Nucleus accumbens (tissue), 56 donors: ENCODE measurements at places on chromosomes 12 and 14.
A peak's percentile ranks its signal among the peaks of the same experiment; 100 is the strongest.

GRCh38 chr12:116538682-116539305 is 20.4 kb upstream of the MAP1LC3B2 start:
- no peak for DNase-seq

DNA sequence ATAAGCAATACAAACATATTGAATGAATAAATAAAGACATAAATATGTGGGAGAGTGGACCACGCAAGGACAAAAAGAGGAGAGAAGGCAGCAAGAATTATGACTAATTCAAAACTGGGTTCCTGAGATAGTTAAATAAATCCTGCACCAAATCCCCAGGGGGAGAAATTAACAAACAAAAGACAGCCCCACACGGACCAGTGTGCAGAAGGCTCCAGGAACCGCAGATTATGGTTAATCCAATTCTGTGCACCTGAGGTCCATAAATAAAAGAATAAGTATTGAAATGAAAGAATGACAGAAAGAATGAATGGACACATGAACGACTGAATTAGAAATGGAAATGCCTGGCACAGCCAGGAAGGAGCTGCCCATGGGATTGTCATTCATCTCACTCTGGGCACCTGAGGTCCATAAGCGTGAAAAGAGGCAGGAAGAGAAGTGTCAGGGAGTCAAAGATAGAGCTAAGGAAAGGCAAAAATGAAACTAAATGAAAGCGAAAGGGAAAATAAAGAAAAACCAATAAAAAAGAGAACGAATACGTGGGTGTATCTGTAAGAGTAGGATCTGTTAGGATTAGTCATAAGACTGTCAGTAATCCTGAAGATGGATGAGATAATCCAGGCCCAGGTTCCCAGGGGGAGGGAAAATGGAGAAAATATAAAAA is 23.3 kb downstream of the MEG3 start:
- DNase-seq, result no peak

- no peak for DNase-seq
Observed at GRCh38 chr14:37588667-37588955, 6.4 kb downstream of the FOXA1 start.

- DNase-seq, result no peak
Observed at GRCh38 chr12:65470256-65470655, 191.8 kb downstream of the MSRB3 start.

- no peak for DNase-seq
Observed at GRCh38 chr12:50806176-50806575, 36.5 kb upstream of the TMPRSS12 start.

DNA sequence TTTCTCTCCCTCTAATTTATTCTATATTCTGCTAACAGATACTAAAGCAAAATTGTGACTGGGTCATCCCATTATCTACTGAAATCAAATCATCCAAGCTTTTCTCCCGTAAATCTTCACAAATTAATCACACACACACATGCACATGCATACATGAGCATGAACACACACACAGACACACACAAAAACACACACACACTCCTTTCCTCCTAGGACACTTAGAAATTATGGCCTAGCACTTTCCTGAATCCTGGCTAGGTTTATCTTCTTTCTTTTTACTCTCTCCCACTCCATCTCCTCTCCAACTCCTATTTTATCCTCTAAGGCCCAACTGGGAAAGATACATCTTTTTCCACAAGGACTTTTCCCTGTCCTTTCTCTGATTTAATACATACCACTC is 255.6 kb upstream of the G2E3 start:
- DNase-seq, result no peak

- DNase-seq, result no peak
Observed at GRCh38 chr12:14773685-14774073, 29.6 kb downstream of the WBP11 start.

- no peak for DNase-seq
Observed at GRCh38 chr12:97757481-97758193, 295.0 kb downstream of the RMST start.

- DNase-seq, result peak; percentile 4
Observed at GRCh38 chr12:110826592-110827200, 20.1 kb upstream of the CCDC63 start.

DNA sequence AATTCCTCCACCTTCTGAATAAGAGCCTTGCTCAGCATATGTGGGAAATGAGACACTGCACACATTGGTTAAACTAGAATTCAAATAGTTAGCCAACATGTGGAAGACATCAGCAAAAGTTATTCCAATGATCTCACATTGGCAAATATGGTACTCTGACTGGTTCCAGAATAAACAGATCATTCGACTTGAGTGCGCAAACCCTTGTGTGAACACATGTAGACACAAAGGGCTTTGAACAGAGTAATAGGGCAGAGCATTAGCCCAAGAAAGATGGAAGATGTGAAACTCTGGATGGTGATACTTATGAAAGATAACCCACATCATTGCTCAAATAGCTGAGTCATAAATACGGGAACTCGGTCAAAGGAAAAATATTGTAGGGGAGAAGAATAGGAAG is 1133.4 kb upstream of the SEL1L start:
- no peak for DNase-seq

- no peak for DNase-seq
Observed at GRCh38 chr14:94346841-94347240, 23.7 kb upstream of the SERPINA6 start.

GRCh38 chr12:121990114-121990647 is 31.5 kb upstream of the BCL7A start:
- no peak for DNase-seq

DNA sequence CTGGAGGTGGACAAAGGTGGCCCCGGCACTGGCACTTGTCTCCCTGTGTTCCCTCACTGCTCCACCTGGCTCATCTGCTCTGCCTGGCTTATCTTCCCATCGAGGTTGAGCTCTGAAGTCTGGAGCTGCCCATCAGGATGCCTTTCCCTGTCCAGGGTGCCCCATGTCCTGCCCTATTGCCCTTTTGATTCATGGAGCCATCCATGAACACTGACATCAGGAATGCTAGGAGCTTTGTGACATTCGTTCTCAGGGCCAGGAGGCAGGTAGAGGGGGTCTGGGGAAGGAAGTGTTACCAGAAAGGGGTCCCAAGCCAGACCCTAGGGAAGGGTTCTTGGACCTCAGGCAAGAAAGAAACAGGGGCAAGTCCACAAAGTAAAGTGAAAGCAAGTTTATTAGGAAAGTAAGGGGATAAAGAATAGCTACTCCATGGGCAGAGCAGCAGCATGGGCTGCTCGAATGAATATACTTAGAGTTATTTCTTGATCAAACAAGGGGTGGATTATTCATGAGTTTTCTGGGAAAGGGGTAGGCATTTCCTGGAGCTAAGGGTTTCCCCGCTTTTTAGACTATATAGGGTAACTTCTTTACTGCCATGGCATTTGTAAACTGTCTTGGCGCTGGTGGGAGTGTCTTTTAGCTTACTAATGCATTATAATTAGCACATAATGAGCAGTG is 51.6 kb downstream of the RIN3 start:
- DNase-seq, result no peak

DNA sequence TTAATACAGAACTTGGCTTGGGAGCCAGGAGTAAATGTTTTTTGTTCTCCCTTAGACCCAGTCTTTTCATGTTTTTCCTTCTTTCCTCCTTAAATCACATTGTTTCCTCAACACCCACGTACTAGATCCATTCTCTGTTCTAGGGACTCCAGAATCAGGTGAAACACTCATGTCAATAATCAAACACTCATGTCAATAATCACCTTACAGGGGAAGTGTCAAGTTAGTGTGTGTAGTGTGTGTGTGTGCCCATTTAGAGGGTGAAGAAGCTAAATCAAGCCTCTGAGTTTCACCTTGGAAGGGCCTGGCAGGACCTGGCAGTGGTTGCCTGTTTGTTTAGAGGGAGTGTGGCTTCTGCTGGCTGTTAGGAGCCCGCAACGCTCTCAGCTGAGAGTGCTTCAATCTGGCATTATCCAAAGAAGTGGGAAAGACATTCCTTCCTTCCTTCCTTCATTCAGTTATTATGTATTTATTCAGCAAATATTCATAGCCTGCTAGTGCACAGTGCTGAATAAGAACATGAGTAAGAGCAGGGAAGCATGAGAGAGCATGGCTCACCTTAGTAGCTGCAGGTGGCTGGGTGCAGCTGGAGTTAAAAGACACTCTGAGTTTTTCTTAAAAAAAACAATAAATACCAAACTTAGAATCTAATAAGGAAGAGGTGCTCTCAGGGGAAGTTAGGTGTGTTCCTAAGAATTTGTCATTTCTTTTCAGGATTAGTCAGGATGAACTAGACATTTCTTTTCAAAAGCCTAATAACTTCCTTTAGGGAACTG is 17.6 kb upstream of the EID3 start:
- no peak for DNase-seq

- no peak for DNase-seq
Observed at GRCh38 chr14:105066240-105067071, 1.2 kb upstream of the GPR132 start.

DNA sequence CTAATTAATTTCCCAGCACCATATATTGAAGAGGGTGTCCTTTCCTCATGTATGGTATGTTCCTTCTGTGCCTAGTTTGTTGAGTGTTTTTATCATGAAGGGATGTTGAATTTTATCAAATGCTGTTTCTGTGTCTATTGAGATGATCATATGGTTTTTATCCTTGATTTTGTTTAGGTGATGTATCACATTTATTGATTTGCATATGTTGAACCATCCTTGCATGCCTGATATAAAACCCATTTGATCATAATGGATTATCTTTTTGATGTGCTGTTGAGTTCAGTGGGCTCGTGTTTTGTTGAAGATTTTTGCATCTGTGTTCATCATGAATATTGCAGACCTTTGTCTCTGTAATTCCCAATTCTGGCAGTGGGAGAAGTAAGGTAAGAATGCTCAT is 44.6 kb downstream of the RASSF8 start:
- no peak for DNase-seq

DNA sequence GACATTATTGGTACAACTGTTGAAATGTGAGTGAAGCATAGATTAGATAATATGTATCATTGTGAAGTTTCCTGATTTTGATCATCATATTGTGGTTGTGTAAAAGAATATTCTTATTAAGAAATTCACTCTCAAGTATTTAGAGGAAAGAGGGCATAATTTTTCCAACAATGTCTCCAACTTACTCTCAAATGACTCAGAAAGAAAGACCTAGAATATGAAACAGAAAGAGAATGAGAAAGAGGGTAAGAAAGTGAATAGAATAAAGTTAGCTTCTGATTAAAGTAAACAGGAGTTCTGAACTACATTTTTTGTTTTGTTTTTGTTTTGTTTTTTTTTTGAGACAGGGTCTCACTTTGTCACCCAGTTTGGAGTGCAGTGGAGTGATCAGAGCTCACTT is 123.0 kb downstream of the CPNE8 start:
- DNase-seq, result no peak

DNA sequence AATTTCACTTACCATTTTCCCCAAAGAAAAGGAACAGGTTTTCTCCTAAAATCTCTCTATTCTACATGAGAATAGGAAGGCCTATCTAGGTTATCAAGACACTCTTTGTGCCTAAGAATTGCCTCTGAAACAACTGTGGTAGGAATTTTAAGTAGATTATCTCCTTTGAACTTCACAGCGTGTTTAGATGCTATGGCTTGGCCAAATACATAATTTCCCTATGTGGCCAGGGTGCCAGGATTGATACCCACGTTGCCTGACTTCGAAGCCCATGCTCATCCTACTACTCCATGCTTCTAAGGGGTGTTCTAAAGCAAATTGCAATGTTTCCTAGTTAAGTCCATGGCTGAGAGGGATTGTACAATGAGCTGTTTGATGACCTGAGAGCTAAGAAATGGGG is 241.5 kb upstream of the FBXO33 start:
- DNase-seq, result no peak

DNA sequence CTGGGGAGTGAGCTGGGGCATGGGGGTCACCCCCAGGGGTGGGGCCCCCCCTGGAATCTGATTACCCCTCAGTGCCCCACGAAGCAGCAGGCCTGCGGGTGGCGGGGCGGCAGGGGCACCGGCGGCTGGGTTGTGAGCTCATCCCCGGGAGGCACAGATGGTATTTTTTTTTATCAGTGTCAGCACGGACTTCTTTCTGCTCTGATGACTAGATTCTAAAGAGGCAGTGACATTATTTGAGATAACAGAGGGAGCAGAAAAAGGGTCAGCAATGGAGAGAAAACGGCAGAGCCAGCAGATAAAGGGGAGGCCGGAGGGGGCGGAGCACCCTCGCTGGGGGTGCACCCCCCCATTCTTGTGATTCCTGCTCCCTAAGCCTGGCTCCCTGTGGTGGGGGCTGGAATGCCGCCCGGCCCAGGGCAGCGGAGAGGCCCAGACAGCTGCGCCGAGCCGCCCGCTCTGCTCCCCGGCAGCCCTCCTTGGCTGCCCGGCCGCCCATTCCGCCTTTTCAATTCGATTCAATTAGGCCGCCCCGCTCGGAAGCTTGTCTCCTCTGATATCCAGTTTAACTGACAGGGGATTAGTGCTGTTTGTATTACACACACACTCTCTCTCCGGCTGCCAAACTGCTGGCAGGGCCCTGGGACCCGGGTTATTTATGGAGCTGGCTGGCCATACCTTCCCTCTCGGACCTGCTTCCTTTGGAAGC is 32.9 kb downstream of the MVK start:
- peak; percentile 39 for DNase-seq

DNA sequence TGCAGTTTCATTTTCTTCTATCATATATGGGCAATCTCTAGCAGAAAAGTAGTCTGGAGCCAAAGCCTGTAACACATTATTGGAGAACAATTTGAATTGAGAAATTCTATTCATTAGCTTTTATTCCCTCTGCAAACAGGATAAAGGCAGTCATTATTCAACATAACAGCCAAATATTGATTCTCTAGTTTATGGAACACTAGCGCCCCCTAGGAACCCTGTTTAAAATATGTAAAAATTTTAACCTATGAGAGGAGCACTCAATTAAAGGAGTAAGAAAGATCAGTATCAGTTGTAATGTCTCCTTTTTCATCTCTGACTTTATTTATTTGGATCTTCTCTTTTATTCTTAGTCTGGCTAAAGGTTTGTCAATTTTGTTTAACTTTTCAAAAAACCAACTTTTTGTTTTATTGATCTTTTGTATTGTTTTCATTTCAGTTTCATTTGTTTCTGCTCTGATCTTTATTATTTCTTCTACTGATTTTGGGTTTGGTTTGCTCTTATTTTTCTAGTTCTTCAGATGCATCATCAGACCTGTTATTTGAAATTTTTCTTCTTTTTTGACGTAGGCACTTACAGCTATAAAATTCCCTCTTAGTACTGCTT is 4.8 kb upstream of the LMNTD1 start:
- DNase-seq, result no peak

DNA sequence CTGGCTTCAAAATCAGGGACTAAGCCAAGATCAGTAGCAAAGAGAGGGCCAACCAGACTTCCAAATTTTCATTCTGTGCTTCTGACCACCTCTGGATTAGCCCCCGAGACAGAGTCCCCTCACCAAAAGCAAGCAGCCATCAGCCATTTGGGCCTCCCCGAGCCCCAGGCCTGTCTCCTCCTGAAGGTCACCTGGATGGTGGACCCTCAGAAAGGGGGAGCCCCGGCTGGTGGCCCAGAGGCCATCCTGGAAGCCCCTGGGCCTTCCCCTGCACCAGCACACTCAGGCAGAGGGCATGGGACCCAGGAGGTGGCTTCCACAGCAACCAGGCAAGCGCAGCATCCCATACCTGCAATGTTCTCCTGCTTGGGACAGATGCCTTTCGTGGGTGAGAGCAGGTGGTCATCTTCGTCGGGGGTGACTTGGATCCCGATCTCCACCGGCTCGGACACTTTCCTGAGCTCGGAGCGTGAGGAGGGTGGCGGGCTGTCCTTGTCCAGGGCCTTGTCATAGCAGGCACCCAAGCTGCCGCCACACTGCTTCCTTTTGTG is 14.8 kb downstream of the BCL11B start:
- DNase-seq, result no peak

GRCh38 chr12:80472911-80473500 is 29.0 kb downstream of the PTPRQ start:
- DNase-seq, result no peak
